ENCODE measurements at places on chromosomes 6 and 20.

DNA sequence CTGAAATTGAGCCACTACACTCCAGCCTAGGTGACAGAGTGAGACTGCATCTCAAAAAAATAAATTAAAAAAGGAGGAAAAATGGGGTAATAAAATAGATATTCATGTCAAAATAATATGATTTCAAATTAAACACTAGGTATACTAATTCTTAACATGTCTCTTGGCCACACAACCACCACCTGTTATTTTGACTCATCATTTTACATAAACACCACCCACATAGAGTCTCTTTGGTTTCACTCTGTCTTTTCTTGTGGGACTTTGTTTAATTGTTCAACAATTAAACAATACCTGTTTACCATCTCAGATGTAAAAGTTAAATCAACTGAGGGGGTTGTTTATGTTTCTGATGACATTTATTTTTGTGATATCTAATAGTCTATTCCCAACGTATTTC lies 476.8 kb upstream of the ADGRB3 start:
- no peak for DNase-seq

GRCh38 chr6:110895907-110896608 lies 21.5 kb downstream of the AMD1 start:
- DNase-seq, result no peak

DNA sequence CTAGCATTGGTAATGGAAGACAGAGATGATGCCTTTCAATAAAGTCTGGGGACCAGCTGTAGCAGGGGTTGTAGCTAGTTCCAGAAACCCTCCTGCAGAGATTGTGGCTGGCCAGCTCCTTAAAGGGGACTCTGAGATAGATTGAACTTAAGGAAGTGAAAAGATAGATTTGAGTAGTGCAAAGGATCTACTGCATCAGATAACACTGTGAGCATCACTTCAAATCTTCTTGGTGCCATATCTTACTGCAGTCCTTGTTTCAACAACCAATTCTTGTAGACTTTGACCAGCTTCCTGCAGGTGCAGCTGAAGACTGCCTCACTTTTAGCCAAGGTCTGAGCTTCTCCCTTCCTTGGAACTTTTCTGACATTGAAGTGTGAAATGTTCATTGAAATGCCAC lies 14.8 kb upstream of the CEP162 start:
- DNase-seq, result no peak

GRCh38 chr6:94349227-94349626 lies 929.9 kb upstream of the EPHA7 start:
- no peak for DNase-seq

GRCh38 chr6:20434766-20435165 lies 33.1 kb downstream of the E2F3 start:
- DNase-seq, result no peak

DNA sequence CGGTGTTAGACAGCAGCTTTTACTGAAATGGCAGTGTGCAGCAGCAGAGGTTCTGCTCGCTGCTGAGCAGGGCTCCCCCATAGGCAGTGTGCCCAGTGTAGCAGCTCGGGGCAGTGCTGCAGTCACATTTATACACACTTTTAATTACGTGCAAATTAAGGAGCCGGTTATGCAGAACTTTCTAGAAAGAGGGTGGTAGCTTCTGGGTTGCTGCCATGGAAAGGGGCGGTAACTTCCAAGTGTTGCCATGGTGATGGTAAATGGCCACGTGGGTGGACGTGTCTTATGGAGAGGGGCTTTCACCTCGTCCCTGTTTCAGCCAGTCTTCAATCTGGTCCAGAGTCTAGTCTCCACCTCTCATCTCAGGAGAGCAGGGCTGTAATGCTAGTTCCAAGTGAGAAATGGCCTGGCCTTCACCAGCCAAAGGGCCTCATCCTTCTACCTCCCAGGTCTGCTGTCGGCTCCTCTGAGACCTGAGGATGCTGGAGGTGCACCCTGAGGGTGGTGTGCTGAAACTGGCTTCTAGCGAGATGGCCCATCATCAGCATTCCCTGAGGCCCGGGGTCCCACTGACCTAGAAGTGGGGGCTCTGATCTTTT lies 180.5 kb upstream of the PMEPA1 start:
- DNase-seq, result no peak

DNA sequence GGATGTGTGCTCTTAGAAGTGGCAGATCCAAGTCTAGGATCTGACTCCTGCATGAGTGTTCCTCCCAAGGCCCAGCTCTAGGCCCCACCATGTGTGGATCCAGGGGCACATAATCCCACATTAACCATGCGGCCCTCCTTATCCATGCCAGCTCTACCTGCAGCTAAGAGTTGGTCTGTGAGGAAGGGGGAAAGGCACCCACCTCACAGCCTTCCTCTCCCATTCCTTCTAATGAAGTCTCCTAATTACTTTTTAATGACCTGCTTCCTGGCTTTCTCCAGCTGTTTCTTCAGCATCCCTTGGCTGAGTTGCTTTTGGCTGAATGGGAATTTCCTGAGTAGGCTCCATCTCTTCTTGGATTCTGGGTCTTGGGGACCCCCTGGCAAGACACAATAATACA lies 52.2 kb downstream of the NPEPL1 start:
- DNase-seq, result no peak

DNA sequence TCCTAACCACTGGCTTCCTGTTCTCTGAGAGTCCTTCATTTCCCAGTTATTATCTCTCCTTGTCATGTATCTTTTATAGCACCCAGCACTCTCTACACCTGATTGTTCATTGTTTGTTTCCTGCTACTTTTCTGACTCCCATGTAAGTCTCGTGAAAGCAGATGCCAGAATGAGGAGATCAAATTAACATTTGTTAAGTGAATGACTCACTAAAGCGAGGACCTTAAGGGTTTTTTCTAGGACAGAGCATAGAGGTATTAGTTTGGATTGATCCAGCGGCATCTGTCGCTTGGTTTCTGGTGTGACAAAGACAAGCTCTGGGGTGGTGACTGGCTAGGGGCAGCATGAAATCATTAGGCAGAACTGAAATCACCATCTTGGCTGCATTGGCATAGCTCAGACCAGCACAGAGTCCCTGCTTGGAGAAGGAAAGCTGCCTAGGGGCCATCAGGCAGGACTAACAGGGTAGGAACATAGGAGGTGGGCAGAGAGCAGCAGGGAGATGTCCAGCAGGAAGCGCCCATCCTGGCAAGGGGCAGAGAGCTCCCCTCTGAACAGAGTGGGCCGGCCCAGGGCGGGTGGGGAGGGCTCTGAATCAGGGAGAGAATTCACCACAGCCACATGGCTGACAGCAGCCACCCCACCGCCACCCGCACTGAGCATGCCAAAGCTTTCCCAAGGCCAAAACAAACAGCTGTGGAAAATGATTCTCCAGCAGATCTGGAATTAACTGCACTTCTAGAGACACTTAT lies 97.1 kb upstream of the CEP85L start:
- DNase-seq, result no peak

GRCh38 chr6:5851261-5851757 lies 155.4 kb downstream of the NRN1 start:
- DNase-seq, result no peak

DNA sequence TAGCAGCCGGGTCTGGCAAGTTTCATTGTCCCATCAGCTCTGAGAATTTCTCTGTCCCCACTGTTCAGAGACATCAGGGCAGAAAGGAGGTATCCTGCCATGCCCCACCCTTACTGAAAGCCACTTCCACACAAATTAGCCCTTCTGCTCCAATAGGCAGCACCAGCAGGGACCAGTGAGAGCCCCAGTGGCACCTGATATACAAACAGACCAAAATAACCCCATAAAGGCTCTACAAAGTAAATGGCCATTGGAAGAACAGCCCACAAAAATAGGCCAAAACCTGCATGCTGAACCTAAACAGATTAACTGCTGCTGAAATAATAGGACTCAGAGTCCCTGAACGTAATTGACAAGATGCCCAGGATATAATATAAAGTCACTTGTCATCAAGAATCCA lies 199.9 kb downstream of the TMEM200A start:
- no peak for DNase-seq

- no peak for DNase-seq
Observed at GRCh38 chr6:100803264-100804045, 77.7 kb downstream of the ASCC3 start.

DNA sequence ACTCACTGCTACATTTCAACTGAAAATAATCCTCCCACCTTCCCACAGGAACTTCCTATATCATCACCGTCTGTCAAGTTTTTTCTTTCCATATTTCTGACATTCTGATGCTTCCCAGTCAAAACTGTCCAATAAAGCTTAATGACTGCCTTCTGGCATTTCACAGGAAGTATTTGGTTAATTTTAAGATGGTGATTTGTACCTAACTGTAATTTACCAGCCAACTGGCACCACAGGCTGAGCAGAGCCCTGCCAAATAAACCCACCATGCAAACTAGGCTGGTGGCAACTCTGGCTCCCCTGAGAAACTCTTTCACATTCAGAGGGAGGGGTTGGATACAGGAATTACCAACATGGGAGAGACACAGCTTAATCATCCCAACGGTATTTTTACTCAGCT lies 50.0 kb downstream of the KLHL32 start:
- no peak for DNase-seq

- DNase-seq, result no peak
Observed at GRCh38 chr6:116611056-116611455, 5.2 kb upstream of the RSPH4A start.

GRCh38 chr6:95815389-95816056 lies 200.3 kb upstream of the FUT9 start:
- no peak for DNase-seq

- no peak for DNase-seq
Observed at GRCh38 chr6:51266604-51267003, 447.9 kb downstream of the TFAP2B start.

DNA sequence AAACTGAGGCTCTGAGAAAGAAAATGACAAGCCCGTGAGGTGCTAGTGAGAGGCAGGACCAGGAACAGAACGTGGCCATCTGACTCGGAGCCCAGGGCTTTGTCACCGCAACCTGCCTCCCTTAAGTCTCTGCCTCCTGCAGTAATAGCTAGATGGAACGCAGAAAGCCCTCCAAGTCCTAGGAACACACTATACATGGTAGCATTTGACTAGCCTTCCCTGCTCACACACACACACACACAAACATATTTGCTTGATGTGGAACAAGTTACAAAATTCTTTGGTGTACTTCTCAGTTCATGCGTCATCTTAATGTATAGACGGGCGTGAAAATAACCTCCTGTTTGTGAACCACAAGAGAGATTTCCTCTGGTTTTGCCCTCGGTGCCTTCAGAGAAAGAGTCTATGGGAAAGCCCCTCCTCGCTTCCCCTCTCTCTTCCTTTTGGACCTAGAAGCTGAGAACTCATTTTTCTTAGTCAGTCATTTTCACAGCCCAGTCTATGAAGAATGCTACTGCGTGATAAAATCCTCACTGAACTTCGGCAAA lies 38.8 kb downstream of the C6orf52 start:
- no peak for DNase-seq

DNA sequence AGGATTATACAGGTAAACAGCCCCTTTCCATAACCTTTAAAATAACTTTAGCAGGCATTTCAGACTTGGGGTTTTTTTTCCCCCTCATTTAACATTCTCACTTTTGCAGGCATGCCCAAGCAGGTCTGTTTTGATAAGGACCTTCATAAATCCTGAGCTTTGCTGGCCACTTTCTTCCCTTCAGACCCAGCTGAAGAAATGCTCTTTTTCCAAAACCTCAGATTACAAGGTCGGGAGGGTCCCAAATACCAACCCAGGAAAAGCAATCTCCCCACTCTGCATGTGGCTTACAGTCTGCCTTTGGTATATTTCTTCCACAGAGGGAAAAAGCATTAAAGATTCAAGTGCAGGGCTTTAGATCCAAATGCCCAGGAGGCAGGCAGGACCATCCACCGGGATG lies 6.8 kb downstream of the NFATC2 start:
- DNase-seq, result no peak

- DNase-seq, result no peak
Observed at GRCh38 chr20:9108260-9108659, 39.4 kb downstream of the PLCB4 start.

DNA sequence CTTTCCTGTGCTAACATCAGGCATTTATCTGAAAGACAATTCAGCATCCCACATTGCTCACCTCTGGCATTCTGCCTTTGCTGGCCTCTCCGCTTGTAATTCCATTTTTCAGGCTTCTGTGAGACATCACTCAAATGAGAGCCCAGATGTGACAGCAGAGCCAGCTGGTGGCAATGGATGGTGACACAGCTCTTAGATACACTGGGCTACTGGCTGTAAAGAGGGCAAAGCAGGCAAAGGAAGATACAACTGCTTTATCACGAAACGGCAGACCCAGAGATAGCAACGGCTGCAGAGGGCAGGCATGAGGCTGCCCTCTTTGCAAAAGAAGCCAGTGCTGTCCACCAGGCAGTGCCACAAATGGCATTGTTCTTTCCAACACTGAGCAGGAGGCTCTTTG lies 329.8 kb downstream of the KIF16B start:
- DNase-seq, result no peak

GRCh38 chr6:145744619-145745018 lies 9.3 kb upstream of the EPM2A start:
- DNase-seq, result no peak

DNA sequence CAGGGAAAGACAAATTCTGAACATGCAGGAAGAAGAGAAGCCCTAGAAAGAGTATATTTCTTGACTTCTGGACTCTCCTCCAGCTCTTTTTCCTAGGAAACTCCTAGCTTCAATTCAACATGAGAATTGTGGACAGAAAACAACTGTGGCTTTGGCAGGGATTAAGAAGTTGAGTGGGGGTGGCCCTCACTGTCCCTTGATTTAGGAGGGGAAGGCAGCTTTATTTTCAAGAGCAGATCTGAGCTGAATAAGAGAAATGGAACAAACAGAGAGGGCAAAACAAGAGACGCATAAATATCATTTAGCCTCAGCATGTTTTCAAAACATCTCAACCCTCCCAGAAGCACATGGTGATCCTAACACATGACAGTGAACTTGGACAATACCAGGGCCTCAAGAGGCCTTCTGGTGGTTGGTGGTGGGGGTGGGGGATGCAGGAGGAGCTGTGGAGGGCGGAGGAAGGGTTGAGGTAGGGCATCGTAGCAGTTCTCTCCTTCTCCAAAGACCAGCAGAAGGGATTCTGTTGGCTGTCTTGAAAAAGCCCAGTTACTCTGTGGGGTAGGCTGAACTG lies 21.1 kb upstream of the TAGAP start:
- DNase-seq, result no peak

DNA sequence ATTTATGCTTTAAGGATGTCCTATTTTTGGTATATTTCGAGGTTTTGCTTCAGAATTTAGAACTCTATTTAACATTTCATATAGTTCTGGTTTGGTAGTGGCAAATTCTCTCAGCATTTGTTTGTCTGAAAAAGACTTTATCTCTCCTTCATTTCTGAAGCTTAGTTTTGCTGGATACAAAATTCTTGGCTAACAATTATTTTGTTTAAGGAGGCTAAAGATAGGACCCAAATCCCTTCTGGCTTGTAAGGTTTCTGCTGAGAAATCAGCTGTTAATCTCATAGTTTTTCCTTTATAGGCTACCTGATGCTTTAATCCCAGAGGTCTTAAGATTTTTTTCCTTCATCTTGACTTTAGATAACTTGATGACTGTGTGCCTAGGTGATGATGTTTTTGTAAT lies 162.7 kb upstream of the B3GAT2 start:
- no peak for DNase-seq

GRCh38 chr6:136655239-136656014 lies 105.2 kb upstream of the MAP7 start:
- DNase-seq, result peak; percentile 77
